ENCODE measurements at places on chromosomes 2 and 18.

DNA sequence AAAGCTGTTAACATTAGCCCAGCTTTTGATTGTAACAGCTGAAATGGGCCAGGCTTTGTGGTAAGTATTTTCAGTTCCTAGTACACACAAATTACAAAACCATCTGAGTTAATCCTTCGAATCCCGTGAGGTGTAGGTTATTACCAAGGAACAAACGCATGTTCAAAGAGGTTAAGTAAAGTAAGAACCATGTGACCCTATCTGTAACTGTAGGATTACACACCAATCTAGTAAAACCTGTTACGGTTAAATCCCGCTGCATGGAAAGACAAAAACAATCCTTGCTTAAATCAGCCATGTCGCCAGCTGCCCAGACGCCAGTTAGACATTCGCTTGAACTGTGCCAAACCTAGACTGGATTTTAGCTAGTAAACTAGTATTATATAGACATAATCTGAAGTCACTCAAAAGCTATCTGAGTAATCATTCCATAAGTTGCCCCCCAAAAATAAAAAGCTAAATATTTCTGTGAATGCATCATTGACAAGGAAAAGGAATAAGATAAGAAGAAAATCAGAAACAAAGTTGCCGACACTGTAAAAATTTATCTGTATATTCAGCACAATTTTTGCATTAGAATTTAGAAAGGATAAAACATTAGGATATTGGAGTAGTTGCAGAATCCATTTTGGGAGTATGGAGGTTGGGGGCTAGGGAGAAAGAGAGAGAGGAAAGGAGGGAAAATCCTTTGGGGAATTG, 638.0 kb downstream of the CNTNAP5 start:
- no peak for DNase-seq

- no peak for DNase-seq
These were observed 88.4 kb downstream of the EHD3 start for GRCh38 chr2:31322371-31322770.

DNA sequence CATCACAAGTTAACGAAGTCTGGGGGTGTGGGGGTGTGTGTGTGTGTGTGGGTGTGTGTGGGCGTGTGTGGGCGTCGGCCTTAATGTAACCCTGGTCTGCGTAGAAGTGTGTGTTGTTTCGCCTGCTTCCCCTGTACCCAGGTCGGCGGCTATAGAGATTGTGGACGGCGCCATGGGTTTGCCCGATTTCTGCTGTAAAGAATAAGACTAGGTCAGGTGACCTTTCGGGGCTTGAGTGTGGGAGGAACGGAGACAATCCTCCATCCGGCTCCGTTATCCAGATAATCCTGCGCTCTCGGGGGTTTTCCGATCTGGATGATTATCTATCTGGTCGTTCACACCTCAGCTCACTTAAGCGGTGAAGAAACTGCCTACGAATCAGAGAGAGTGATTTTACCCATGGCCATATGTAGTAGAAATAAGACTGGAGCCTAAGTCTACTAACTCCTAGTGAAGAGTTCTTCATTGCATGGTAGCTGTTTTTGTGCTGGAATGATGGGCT, 543 bp downstream of the HADHB start:
- DNase-seq, result no peak

DNA sequence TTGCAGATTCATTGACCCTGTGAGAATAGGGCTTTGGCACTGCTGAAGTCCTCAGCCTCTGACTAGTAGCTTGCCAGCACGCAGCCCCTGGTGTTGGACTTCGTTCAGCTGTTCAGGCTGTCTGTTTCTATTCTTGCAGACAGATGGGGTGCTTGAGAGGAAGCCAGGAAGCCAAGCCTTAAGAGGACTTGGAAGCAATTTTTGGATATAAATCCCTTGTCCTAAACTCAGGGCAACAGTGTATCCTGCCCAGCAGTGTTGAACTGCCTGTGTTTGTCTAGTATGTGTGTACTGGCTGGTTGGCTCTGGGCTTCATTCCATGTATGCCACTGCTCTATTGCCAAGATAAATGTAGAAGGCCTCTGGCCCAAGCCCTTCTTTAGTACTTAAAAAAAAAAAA, 108.6 kb downstream of the COMMD1 start:
- DNase-seq, result no peak

DNA sequence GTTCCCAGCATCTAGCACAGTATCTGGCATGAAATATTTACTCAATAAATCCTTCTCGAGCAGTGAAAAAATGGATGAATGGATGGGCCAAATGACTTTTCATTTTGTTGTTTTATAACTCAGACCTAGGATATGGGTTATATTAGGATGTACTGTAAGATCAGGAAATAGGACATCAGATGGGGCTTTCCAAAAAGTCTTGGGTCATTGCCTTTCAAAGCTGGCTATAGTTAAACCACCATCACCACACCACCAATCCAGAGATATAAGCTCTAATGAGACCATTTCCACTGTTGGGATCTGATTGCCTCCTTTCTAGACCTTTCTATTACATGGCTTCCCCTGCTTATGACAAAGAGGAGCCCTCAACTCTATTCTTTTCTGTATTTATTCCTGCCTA, 525.0 kb upstream of the TCF4 start:
- no peak for DNase-seq
